ENCODE measurements at places on chromosomes 11 and 22.

- no peak for DNase-seq
Measured at GRCh38 chr22:48321986-48322545, 1505.6 kb downstream of the BRD1 start.

DNA sequence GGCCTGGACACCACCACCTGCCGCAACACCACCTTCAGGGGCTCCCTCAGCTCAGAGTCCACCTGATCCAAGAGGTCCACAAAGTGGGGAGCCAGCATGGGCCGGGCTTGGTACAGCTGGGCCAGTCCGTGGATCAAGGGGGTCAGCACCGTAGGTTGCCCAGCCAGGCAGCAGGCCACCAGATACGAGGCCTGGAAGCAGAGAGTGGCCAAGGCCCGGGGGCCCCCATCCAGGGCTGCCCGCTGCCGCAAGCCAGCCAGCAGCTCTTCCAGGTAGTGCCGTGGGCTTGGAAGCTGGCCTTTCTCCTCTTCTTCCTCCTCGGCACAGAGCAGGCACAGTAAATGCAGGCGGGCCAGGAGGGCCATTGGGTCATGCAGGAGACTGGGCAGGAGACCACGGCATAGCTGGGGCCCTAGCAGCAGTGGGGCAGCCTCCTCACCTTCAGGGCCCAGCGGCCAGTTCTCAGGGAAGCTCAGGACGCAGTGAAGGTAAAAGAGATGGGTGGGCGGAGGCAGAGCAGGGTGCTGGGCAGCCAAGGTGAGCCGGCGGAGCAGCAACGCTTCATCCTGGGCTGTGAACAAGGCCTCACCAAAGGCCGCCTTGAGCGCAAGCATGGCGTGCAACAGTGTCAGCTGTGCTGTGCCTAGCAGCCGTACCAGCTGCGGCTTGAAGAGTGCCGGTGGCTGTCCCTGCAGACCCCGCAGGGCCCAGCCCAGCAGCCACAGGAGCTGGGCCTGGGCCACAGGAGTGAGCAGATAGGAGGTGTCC lies 1.7 kb downstream of the AP5B1 start:
- no peak for DNase-seq

GRCh38 chr22:28882545-28882877 lies 861 bp upstream of the ZNRF3 start:
- DNase-seq: no peak

DNA sequence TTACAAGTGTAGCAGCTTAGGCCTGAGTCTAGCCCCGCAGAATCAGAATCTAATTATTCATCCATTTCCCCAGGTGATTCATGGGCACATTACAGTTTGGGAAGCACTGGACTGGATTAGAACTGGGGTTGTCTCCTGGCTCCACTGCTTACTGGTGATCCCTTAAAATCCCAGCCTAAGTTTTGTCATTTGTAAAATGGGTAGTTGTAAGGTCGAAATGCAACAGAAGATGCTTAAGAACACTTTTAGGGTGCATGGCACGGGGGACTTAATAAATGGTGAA lies 1.3 kb downstream of the STX3 start:
- no peak for DNase-seq

GRCh38 chr11:67293090-67293489 lies 4.0 kb downstream of the ANKRD13D start:
- no peak for DNase-seq

GRCh38 chr11:13923716-13924650 lies 38.5 kb upstream of the SPON1 start:
- DNase-seq: no peak

DNA sequence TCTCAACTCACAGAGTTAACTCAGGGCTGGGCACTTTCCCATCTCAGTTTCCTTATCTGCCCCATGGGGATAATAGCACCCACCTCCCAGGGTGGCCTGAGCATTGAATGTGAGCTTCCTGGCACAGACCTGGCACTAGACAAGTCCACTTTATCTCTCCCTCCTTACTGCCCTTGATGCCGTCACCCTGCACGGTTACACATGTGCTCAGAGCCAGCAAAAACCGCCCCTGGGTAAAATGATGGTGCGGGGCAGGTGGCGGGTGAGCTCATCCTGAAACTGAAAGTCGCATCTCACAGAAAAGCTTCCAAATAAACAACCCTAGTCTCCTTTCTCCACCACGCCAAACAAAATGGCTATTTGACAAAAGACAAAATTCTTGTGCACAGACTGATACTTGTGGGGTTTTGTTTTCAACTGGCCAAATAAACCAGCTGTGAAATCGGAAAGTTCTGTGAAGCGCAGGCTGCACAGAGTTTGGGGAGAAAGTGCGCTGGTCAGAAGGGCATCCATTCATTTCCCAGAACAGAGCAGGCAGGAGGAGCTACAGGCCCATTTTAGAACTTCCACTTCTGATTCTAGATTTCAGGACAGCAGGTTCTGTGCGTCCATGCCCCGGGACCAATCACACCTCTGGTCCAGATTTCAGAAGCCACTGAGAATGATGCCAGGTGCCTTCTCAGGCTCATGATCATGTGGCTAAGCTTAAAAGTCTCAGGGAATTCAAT lies 138.1 kb downstream of the SHANK2 start:
- DNase-seq: no peak

DNA sequence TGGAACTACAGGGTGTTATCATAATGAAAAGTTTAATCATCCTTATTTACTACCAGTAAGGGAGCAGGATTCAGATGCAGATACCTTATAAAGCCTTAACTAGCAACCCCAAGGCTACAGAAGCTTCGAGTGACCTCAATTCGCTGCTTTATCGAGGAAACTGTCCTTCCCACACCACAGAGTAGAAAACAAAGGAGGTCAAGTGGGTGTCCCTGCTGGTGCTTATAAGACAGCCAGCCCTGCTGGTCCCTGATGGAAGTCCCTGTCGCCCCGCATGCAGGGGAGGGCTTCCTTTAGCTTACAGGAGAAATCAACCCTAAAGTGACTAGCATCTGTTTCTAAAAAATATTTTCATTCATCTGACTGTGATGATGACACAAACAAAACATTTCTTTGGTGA lies 7.3 kb downstream of the MN1 start:
- DNase-seq: no peak

DNA sequence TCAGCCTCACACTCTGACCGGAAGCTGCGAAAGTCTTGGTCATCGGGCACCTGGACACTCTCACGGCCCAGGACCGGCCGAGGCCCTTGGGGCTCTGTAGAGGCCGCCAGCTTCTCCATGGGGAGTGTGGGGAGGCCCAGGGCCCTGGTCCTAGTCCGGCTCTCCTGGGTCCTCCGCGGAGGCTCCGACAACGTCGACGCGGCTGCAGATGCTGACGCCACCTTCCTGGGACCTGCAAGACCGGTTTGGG lies 12.9 kb downstream of the STARD10 start:
- peak; percentile 67 for DNase-seq

DNA sequence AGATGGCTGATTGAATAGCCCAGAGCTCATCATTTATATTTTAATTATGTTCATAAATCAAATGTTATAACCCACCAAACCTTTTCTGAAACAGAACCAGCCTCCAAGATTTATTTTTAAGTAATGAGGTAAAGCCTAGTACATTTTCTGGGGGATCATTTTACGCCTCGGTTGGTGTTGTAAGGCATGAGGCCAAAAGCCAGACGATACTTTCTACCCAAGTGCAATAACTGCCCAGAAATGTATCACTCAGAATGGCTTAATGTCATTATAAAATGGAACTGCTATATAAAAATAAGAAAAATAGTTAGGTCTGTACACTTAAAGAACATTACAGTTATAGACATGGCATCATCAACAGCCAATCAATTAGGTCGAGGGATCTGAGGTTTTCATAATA lies 283.3 kb downstream of the CADM1 start:
- DNase-seq: no peak

GRCh38 chr11:72070491-72070890 lies 9.9 kb downstream of the NUMA1 start:
- no peak for DNase-seq

DNA sequence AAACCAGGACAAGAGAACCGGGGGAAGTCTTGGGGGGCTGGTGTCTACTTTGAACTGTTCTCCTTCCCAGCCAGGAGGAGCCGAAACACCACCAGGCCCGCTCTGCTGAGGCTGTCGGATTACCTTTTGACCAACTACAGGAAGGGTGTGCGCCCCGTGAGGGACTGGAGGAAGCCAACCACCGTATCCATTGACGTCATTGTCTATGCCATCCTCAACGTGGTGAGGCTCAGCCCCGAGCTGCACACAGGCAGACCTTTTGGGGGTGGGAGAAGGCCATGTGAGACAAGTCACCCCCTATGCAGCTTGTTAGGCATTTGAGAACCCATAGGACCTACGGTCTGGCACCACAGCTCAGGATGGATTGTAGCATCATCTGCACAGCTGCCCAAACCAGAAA lies 2.8 kb downstream of the HTR3A start:
- DNase-seq: no peak

- DNase-seq: no peak
Measured at GRCh38 chr11:38543986-38544385, 1946.0 kb upstream of the RAG2 start.

DNA sequence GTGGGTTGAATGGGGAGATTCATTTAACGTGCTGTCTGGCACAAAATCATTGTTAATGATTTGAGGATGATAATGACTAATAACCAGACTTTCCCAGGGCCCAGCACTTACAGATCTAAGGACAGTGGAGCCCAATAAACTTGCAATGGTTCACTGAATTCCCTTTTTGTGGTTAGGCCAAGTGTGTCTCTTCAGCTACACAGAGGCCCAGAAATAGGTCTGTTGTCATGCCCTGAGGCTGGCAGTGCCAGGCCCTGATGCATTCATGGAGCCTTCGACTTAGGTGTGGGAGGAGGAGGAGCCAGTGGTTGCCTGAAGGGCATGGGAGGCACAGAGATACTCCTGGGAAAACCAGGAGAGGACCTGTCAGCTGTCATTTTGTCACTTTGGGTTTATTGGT lies 56.1 kb downstream of the KIAA1671 start:
- peak; percentile 15 for DNase-seq

GRCh38 chr11:63552921-63553320 lies 10.3 kb downstream of the PLAAT2 start:
- no peak for DNase-seq

- no peak for DNase-seq
Measured at GRCh38 chr22:30883586-30884145, 84.9 kb downstream of the MORC2 start.

- DNase-seq: peak; percentile 32
Measured at GRCh38 chr11:45593992-45594391, 71.4 kb downstream of the CHST1 start.

- no peak for DNase-seq
Measured at GRCh38 chr11:125948278-125949051, 2.6 kb downstream of the VSIG10L2 start.

DNA sequence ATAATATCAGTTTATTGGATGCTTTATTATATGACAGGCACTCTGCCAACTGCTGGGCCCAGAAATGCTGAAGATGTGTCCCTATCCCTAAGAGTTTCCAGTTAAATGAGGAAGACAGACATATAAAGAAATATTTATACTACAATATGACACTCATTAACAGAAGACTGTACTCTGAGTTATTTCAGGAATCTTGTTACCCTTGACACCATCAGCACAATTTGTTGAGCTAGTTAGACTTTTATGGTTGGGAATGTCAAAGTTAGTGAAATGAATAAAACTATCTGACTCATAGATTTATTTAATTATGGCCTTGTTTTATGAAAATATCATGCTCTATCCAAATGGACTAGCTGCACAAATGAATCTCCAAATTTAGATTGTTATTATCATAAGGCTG lies 25.6 kb upstream of the MSANTD4 start:
- no peak for DNase-seq

GRCh38 chr11:11414996-11415395 lies 61.9 kb upstream of the CSNK2A3 start:
- no peak for DNase-seq

GRCh38 chr11:30452114-30452513 lies 129.2 kb downstream of the ARL14EP start:
- DNase-seq: no peak

- no peak for DNase-seq
Measured at GRCh38 chr11:57303990-57304579, 20.7 kb downstream of the TNKS1BP1 start.

DNA sequence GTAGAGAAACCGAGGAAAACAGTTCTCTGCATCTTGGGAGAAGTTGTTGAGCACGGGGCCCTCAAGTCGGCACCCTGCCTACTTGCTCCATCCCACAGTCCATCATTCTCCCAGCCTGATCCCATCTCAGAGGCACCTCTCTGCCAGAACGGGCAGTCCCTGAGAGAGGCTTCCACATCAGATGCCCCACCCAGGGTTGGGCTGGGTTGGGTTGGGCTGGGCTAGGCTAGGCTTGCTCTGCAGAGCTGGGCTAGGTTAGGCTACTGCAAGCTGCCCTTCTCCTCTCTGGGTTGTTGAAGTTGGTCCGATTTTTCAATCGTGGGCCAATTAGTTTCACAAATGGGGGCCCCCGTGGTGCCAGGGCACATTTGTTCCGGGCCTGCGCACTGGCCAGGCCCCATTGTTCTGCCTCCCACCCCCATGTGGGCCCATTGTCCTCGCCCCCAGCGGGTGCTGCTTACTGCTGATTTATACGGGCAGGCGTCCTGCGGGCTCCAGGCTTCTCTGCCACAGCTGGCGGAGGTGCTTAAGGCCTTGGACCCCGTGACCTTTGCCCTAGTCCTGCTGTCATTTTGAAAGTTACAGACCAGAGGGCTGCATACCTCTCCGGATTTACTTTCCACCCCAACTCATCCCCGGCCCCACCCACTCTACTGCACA lies 63.7 kb upstream of the NNMT start:
- no peak for DNase-seq

- no peak for DNase-seq
Measured at GRCh38 chr11:42225664-42226063, 766.2 kb upstream of the LRRC4C start.

DNA sequence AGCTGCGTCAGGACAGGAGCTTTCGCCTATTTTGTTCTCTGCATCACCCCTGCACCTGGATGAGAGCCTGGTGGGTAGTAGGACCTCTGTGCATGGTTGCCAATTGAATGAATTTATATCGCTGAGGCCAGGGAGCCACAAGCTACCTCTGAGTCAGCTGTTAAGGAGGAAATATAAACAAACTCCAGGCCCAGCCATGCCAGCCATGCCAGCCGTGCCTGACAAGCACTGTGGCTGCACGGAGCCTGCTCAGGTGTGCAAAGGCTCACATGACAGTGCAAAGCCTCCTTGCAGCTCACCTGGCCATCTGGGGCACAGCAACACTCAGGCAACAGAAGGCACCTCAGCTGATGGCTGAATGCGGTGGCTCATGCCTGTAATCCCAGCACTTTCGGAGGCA lies 33.7 kb upstream of the LINC01488 start:
- DNase-seq: no peak

- DNase-seq: no peak
Measured at GRCh38 chr11:1744137-1744886, 6.1 kb downstream of the IFITM10 start.

- DNase-seq: no peak
Measured at GRCh38 chr11:80165744-80166143, 724.9 kb upstream of the TENM4 start.

GRCh38 chr11:126547161-126547560 lies 191.7 kb downstream of the ST3GAL4 start:
- no peak for DNase-seq

- no peak for DNase-seq
Measured at GRCh38 chr11:95267601-95268213, 36.7 kb upstream of the SESN3 start.

Data from T47D (cell line).